Stimulated activated CD4-positive, alpha-beta T cell treated with anti-CD3 and anti-CD28 coated beads, Interleukin-4, amount 100 ng/mL, for 48 hours (primary cell): ENCODE measurements at places on chromosomes 3 and 15.

- peak; percentile 2 for DNase-seq
Measured at GRCh38 chr15:100438570-100438969, 90.2 kb downstream of the CERS3 start.

DNA sequence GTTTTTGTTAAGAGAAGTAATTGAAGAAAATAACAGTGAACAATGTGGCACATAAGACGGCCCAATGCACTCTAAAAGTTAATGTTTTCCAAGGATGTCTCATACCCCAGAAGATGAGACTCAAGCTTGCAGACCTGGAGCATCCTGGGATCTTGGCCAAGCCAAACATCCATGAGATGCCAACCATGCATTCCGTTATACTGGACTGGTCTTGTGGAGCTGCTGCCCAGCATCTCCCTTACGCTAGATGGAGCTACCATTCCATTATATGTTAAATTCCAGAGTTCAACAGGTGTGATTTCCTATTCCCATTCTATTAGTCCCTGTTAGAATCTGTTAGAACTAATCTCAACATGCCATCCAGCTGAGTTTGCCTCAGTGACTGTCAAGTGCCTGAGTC lies 181.8 kb downstream of the PDCD6IP start:
- no peak for DNase-seq

DNA sequence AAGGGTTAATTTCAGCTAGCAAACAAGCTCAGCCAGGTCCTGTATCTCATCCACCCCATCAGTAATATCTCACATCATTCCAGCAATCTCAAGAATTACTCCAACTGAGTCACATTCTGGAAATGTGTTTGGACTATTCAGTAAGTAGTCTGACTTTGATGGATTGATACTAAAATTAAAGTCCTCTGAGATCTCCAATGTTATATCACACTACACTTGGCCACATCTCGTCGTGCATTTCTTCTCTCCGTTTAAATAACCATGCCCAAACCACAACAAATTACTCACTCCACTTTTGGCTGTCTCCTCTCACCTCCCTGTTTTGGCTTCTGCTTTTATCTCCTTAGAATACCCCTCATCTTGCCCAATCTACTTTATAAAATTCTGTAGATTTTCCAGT lies 292.2 kb downstream of the PYDC2 start:
- no peak for DNase-seq

DNA sequence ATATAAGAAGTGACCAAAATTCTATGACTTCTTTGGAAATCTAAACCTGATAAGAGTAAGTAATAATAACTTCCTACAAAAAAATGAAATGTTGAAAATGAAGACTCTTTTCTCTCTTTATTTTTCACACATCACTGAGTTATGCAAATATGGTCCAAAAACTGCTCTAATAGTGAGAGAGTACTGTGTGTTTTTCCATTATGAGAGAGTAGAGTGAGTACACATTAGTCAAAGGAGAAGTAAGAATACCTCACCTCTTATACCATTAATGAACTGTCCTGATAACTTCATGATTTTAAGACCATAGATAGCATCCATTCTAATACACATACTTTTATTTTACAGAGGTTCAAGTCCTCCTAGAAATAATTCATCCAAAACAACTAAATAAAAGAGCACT lies 1310.2 kb downstream of the SI start:
- no peak for DNase-seq

DNA sequence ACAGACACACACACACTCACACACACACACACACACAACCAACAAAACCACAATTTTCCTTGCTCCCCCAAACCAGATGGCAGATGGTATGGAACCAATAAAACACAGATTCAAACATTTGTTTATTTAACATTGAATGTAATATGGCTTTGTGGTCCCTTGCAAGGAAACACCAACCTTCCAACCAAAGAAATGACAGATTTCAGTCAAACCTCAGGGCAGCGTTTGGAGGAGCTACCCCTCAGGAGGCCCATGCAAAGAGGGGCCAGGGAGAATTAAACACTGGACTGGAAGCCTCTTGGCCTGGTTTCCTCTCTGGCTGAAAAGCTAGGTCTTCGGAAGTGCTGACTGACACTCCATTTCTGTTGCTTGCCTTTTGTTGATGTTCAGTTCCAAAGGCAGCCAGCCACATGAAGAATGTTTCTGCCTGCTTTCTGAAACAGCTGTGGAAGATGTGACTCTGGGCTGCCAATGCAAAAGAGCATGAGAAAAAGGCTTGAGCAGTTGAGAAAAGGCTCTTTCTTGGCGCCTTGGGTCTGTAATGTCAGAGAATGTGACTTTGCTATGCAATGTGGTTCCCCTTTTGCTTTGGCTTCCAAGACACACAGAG lies 296.1 kb downstream of the RPLP1 start:
- DNase-seq = no peak

- DNase-seq = no peak
Measured at GRCh38 chr3:70822669-70823068, 510.2 kb upstream of the MDFIC2 start.

DNA sequence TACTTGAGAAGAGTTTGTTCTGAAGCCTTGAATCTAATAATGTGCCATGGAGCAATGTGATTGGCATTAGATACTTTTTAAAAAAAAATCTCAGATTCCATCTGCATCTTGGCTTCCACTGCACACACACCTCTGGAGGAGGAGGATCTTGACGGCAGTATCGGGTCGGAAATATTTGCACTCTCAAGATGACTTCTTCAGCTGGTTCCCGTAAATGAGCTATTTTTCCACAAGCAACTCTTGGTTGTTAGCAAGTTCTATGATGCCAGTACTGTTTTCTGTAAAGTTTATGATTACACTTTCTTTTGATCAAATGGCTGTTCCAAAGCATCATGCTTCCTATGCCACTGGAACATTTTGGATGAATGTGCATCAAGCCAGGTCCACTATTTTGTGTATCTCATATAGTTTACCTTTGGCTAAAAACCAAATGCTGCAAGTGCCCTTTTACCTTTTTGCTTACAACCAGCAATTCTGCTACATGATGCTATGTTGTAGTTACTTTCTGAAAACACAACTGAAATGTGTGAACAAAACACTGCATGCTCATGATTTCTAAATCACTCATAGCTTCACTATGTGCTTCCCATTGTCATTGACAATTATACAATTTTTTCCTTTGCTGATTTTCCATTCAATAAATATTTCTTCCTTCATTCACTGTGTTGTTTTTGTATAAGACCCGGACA lies 43.8 kb downstream of the CCR3 start:
- no peak for DNase-seq

GRCh38 chr3:152554980-152555379 lies 280.0 kb upstream of the P2RY1 start:
- no peak for DNase-seq

- DNase-seq = no peak
Measured at GRCh38 chr15:70266412-70267121, 168.8 kb upstream of the TLE3 start.

DNA sequence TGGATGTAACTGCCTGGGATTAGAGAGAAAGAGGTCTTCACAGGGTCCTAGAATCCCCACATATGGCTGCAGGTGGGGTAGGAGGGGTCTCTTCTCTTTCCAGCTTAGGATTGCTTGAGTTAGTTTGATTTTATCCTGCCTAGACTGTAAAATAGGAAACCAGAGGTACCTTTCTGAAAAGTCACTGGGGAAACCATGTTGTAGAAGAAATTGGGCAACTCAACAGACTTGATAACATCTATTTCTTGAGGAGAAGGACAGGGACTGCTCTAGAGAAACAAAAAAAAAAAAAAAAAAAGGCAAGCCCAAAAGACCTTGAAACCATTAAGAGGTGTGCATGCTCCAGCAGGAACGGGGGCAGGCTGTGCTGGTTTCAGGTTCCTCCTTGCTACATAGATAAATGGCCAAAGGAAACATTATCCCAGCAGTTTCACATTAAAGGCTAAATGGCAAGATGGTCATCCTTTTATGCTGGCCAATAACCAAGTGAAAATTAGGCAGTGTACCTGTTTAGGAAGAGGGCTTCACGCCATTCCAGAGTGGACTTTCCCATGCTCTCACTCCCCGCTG lies 116.1 kb downstream of the ALDH1A2 start:
- no peak for DNase-seq

GRCh38 chr3:4413467-4413866 lies 53.6 kb downstream of the SUMF1 start:
- DNase-seq = no peak

DNA sequence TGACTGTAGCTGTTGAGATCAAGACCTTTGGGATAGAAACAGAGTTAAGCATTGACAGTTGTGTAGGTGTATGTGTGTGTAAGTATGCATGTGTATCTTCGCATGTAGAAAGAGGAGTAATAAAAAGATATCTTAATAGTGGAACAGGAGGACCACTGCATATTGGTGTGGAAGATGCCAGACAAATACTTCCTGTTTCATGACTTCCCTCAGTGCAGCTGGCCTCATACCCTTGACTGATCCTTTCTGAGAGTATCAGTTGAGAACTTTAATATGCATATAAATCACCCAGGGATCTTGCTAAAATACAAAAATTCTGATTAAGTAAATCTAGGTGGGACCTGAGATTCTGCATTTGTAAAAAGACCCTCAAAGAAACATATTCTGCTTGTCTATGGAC lies 8.5 kb upstream of the ZBED2 start:
- no peak for DNase-seq

DNA sequence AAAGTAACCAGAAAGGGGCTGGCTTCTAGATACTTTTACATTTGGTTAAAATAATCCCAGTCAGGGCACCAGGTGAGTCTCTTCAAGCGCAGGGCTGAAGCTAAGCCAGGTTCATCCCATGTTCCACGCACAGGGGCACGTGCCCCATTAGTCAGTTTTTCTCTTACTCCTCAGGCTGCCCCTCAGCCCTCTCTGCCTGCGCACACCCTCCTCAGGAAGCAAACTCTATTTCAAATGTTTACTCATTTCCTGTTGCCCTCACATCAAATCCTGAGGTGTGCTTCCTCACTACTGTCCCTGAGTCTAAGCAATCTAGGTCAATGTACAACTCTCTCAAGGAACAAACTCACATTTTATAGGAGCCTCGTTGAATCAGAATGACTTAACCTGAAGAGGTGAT lies 48.5 kb downstream of the THBS1 start:
- peak; percentile 41 for DNase-seq

- DNase-seq = no peak
Measured at GRCh38 chr3:168117059-168117458, 21.3 kb upstream of the GOLIM4 start.

DNA sequence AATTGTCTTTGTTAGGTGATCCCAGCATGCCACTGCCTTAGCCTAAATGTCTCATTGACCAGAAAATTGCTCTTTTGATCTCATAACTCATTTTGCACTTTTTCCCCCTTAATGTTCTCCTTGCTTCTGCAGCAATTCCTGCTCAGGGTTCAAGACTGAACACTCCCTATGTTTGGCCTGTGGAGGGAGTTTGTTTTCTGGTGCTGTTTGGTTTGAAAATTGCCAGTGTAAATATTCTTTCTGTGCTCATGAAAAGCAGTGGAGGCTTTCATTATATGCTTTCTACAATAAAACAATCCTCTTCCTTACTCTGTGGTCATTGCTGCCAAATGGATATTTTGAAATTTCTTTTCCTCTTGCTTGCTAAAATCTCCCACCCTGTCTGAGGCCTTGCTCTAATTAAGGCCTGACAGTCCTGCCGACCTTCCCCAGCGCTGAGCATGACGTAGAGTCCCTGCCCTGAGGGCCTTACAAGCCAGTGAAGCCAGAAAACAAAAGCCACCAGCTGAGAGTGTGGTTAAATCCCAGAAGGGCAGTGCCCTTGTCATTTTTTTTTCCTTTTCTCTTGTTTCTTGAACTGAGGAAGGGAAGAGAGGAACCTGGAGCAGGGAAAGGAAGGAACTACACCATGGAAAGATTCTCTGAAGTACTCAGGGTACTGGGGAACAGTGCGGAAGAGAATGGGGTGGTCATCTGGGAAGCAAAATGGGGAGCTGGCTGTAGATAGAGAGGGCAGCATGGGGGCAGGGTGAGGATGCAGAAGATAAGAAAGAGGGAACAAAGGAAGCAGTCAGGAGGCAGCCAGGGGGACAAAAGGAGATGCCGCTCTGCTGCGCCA lies 24.8 kb downstream of the ZBTB38 start:
- DNase-seq = no peak

DNA sequence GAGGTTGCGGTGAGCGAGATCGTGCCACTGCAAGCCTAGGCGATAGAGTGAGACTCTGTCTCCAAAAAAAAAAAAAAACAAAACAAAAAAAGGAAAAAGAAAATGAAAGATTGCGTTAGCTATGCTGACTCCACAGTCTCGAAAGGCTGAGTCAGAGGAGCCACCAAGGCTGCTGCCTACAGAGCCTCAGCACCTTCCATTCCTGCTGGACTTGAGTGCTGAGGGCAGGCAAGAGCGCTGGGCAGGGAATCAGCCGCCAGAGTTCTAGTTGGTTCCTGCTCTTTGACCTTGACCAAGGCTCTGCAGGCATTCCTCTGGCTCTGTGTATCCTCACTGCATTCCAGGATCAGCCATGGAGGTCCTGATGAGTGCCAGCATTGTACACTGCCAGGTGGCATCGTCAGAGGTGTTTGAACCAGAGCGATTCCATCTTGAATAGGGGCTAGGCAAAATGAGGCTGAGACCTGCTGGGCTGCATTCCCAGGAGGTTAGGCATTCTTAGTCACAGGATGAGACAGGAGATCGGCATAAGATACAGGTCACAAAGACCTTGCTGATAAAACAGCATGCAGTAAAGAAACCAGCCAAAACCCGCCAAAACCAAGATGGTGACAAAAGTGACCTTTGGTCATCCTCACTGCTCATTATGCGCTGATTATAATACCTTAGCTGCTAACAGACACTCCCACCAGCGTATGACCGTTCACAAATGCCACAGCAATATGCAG lies 5.9 kb downstream of the MESP2 start:
- no peak for DNase-seq

DNA sequence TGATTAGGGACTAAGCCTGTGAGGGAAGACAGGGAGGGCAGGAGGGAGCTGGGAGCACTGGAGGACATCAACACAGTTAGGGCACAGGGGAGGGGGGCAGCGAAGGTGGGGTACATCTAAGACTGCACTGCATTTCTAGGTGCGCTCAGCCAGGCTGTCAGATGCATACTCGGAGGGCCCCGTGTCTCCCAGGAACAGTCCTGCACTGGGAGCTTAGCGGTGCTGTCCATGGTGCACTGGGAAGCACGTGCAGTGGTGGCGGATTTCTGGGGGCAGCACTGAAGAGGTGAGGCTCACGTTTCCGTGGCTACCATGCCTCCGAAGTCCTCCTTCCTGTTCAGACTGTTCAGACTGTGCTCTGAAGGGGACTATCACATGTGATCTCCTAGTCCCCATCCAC lies 54.4 kb downstream of the ROPN1B start:
- DNase-seq = no peak

DNA sequence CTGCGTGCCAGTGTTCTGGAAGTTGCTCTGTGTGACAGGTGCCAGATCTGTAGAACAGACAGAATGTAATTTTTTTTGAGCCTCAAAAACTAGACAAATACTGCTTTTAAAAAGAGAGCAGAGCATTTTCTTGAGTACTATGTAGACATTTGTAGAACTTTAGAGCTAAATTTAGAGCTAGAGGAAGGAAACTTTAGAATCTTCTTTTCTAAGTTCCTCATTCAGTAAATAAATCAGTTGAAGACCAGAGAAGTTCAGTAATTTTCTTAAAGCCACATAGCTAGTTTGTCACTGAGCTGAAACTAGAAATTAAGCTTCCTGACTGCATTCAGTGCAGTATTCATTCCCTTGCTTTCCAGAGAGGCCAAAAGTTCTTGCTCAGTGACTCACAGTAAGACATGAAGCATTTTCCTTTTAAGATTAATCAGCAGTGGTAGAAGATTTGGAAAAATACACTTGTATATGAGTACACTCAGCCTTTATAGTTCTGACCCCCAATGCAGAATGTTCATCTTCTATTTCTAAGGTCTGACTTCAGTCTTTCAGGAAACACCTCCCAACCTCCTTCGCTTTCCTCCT lies 83.6 kb upstream of the TSEN2 start:
- DNase-seq = no peak

GRCh38 chr3:127716384-127716783 lies 43.6 kb downstream of the ABTB1 start:
- DNase-seq = no peak
